ENCODE measurements at places on chromosomes 13 and 19.

DNA sequence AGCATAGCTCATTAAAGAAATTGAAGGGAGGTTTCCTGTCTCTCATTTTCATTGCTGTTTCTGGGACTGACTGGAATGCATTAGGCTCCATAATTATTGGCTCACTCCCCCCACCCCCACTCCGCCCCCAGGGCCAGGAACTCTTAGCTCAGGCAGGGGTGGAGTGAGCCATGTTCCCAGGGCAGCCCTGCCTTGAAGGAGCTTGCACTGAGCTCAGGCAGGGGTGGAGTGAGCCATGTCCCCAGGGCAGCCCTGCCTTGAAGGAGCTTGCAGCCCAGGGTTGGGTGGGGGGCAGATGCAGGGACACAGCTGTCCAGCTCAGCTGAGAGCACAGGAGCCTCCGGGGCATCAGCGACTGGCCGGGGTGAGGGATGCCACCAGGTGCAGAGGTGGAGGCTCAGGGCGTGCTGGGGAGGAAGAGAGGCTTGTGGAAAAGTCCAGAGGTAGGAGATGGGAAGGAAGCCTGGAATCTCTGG, 39.1 kb upstream of the TFDP1 start:
- no peak for DNase-seq

- DNase-seq, result peak; percentile 3
Observed at GRCh38 chr13:112885782-112886268, 83.2 kb upstream of the MCF2L start.

GRCh38 chr13:48858122-48858902, 117.4 kb upstream of the FNDC3A start:
- DNase-seq, result no peak

DNA sequence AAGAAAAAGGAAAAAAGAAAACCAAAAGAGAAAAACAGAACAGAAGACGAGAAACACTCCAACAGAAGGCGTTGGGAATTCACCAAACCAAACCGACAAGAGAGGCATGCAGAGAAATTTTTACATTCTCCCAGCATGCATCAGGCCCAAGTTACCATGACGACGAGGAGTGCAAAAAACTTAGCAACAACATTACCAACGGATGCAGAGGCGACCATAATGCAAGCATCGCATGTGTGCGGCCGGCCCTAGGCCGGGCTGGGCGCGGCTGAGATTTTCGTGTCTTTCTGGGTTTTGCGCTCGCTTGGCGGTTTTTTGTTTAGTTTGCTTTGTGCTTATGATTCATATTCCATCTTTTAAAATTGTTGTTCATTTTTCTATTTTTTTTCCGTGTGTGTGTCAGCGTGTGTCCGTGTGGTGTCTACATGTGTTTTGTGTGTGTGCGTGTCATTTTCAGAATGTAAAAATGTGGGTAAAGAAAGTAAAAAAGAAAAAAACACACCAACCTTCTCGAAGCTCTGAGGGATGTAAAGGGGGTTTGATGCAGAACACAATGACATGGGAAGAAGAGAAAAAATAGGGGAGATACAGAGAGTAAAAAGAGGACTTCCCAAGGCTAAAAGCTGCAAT, 84.9 kb downstream of the PTPRS start:
- DNase-seq, result no peak

- DNase-seq, result no peak
Observed at GRCh38 chr13:72390909-72391308, 336.5 kb downstream of the MZT1 start.

GRCh38 chr13:111034811-111035210, 80.3 kb upstream of the ARHGEF7 start:
- DNase-seq, result no peak

DNA sequence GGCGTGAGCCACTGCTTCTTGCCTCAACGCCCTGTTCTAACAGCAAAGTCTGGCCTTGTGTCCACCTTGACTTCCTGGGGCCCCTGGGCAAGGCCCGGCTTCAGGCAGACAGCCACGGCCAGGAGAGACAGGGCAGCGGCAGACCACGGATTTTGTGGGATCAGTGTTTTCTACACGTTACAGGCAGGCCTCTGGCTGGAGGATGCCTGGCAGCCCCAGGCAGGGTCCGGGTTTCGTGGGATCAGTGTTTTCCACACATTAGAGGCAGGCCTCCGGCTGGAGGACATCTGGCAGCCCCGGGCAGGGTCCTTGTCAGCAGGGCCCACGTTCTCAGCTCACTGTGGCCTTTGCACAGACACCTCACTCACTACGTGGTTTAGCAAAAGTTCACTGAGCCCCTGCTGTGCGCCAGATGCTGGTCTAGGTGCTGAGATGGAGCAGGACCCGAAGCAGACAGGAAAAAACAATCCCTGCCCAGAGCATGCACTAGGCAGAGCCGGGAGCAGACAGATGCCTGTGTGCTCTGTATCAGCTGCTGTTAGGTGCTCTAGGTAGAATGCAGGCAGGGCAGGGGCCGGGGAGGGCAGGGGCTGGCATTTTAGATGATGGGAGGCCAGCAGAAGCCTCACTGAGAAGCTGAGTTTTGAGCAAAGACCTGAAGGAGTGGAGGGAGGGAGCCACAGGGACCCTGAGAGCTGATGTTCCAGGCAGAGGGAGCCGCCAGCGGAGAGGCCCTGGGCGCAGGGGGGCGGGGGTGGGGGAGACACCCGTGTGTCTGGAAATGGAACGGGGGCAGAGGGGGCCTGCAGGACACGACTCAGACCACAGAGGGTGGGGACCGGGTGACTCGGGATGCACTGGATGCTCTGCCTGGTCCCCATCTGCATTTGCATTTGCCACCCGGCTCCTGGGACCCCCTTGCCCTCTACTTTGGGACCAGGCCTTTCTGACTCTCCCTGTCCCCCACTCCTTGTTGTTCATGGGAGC, 25.0 kb upstream of the NCCRP1 start:
- no peak for DNase-seq

DNA sequence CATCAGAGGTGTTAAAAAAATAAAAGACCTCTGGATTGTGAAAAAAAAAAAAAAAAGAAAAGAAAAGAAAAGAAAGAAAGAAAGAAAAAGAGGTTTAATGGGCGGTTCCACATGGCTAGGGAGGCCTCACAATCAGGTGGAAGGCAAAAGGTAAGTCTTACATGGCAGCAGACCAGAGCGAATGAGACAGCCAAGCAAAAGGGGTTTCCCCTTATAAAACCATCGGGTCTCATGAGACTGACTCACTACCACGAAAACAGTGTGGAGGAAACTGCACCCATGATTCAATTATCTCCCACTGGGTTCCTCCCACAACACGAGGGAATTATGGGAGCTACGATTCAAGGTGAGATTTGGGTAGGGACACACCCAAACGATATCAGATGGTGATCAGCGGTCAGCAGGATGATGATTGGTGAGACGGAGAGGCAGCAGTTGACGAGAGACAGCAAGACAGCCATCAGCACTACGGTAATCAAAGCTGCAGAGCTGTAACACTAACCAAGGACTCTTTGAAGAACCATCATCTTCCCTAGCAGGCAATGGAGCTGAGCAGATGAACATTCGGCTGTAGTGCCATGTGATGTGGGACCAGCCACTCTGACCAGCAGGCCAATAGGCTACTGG, 3.9 kb upstream of the CD209 start:
- DNase-seq, result no peak

- DNase-seq, result no peak
Observed at GRCh38 chr13:36862002-36862685, 43.1 kb downstream of the RFXAP start.

- DNase-seq, result no peak
Observed at GRCh38 chr13:64849196-64849595, 2380.9 kb downstream of the PCDH9 start.

- DNase-seq, result no peak
Observed at GRCh38 chr19:18919900-18920214, 342 bp downstream of the DDX49 start.

GRCh38 chr13:36774931-36775330, 44.1 kb upstream of the RFXAP start:
- DNase-seq, result no peak

Measured in cerebellar nuclear complex (tissue), 1 donor.